ENCODE measurements at places on chromosomes 2 and 18.
A peak's percentile ranks its signal among the peaks of the same experiment; 100 is the strongest.

- DNase-seq = no peak
Observed at GRCh38 chr18:48590678-48591077, 51.8 kb downstream of the CTIF start.

DNA sequence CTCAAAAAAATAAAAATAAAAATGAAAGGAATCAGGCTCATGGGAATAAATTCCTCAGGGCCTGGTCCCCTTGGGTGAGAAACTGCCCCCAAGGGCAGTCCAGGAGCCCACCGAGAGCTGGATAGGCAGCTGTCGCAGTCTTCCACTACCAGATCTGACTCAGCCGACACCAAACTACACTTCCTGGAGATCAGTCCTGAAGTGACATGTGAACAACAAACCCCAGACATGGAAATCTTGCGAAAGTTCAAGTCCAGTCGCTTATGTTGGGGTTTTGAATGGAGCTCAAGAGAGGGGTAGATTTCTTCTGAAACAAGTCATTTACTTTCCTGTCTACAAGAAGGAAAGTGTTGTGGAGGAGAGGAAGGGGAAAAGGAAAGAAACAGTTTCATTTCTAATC lies 12.9 kb downstream of the ADCY3 start:
- DNase-seq = no peak

DNA sequence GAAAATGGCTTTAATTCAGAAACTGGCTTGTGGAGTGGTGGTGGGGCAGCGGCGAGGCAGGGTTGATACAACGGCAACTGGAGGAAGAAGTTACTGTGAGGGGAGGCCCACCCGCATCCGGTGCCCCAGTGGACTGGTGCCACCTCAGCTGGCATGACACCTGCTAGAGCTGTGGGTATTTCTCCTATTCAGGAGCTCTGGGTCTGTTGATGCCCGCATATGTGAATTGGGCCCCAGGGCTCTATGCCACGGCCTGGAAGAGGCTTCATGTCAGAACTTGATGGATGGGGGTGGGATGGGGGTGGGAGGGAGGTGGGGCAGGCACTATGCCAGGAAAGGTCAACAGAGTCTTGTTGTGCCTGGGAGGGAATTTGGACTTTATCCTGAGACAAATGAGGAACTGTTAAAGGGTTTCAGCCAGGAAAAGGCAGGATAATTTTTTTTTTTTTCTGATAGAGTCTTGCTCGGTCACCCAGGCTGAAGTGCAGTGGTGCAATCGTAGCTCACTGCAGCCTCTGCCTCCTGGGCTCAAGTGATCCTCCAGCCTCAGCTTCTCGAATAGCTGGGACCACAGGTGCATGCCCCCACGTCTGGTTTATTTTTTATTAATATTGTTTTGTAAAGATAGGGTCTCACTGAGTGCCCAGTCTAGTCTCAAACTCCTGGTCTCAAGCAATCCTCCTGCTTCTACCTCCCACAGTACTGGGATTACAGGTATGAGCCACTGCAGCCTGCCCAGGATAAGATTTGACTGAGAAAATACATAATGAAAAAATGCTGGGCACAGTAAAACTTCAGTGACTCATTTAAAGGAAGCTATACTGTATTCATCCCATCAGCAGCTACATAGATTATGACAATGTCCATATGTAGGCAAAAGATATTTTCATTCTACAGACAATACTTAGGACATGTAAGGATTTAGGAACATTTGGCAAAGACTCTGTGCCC lies 52.6 kb downstream of the SH2D6 start:
- DNase-seq = peak; percentile 27

GRCh38 chr18:79901665-79902064 lies 49.8 kb downstream of the SLC66A2 start:
- no peak for DNase-seq

- no peak for DNase-seq
Observed at GRCh38 chr2:134919341-134920210, 954 bp downstream of the CCNT2 start.

DNA sequence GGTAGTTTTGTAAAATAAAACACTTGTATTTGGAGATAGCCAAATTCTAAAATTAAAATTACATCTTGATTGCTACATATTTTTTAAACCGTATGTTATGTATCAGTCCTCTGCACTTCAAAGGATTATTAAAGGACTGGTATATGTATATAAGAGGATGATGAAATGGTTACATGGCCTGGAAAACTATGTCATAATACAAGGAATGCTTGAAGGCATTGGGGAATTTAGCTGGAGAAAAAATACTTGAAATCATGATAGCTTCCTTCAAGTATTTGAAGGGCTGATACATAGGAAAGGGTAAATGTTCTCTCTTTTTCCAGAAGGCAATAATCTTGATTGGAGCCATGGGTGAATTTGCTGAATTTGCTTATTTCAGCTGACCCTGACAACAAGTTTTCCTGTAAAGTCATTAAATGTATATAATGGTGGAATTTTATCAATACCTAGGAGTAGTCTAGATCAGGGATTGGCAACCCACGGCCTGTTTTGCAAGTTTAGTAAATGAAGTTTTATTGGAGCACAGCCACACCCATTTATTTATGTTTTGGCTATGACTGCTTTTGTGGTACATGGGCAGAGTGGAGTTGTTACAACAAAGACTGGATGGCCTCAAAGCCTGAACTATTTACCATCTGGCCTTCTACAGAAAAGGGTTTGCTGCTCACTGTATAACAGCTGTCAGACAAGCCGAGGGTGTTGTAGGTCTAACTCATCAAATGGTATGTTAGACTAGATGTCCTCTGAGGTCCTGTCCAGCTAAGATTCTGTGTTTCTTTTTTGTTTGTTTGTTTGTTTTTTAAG lies 34.4 kb downstream of the ACYP2 start:
- DNase-seq = no peak

DNA sequence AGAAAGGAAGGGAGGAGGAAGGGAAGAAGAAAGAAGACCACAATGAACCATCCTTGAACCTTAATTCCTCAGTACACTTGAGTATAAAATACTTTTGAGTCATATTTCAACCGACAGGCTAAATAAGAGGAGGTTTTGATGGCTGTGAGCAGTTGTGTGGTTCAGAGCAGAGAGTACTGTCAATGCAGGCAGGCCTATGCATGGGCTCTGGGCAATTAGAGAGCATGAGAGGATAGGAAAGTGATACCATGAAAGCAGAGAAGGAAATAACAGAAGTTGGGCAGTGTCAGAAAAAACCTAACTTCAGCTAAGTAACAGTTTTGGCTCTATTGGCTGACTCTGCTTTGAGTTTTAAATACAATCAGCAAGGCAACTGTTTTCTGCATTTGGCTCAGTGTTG lies 123.6 kb upstream of the STK17B start:
- DNase-seq = no peak

DNA sequence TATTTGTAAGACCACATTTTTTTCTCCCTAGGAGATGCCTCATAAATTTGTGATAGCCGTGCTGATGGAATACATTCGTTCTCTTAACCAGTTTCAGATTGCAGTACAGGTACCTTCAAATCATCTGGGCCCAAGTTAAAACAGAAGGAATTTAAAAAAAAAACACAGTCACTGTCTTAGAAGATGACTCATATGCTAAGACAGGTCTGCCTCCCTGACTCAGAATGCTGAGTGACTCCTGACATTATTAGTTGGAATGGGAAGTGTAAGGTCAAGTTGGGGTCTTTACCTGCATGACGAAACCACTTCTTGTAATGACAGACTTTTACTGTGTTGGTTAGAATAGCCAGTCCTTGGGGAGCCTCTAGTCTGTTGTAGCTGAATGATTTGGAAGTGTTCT lies 26.3 kb downstream of the RMC1 start:
- no peak for DNase-seq

GRCh38 chr2:88199912-88200682 lies 30.0 kb downstream of the THNSL2 start:
- DNase-seq = peak; percentile 22

DNA sequence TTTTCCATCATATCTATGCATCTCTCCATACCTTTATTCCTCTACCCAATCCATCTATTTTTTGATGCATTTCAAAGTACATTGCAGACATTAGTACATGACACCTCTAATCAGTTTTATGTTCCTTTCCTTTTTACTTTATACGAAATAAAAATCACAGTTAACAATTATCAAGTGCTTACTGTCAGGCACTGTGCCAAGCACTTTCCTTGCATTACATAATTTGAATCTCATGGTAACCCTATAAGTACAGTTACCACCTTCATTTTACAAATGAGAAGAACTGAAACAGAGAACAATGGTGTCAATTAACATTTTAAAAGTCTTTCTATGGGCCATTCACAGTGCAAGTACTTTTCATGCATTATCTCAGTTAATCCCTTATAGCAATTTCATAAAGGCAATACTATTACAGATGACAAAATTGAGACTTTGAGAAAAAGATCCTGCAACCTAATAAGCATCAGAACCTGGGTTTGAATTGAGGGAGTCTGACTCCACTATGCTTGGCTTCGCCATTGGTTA lies 544.4 kb upstream of the TNP1 start:
- no peak for DNase-seq

DNA sequence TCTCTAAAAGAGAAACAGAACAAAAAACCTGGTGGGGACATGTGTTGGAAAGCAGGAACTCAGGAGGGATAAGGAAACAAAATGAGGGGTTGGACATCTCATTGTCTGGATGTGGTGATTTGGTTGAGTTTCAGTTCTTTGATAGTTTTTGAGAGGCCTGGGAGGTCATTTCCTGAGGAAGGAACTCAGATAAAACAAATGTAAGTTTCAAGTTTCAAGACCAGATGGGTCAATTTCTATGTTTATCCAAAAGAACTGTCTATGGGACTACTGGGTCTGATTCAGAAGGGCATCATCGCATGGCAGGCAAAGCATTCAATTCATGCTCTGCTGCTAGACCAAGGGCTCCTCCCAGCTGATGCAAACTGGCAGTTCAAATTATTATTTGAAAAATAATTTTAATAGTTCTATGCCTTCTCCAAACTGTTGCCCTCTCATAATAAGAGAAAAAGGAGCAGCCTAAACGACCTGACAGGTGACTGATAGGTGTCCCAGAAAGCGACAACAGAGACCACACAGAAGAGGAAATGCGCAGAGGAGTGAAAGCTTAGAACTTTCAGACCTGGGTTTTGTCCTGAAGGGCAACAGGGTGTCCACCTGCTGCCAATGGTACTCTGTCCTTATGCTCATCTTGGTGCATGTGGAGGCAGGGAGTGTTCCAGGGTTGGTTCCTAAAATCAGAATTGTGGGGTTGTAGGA lies 39.3 kb upstream of the SH3RF3 start:
- DNase-seq = no peak

GRCh38 chr2:235366390-235366789 lies 127.5 kb upstream of the AGAP1 start:
- DNase-seq = no peak

- DNase-seq = no peak
Observed at GRCh38 chr2:101299604-101300003, 8.9 kb downstream of the RNF149 start.

DNA sequence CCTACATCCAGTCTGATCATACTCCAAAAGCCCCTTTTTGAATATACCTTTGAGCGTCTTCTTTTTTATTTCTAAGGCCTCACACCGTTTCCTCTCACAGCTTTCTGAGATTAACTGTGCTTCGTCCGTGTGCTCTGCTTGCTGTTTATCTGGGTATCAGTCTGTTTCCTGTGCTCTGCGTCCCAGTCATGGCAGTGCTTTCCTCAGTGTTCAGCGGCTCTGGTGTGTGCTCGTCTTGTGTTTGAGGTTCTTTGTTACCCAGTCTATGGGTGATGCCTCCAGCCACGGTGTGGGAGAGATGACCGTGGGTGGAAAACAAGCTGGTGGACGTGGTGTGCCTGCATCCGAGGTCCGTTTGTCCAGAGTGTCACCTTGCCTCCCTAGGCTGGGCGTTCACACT lies 33.6 kb upstream of the BIN1 start:
- no peak for DNase-seq

- no peak for DNase-seq
Observed at GRCh38 chr2:28352610-28353195, 40.0 kb upstream of the FOSL2 start.

- DNase-seq = no peak
Observed at GRCh38 chr2:27379836-27380625, 503 bp downstream of the ZNF513 start.

DNA sequence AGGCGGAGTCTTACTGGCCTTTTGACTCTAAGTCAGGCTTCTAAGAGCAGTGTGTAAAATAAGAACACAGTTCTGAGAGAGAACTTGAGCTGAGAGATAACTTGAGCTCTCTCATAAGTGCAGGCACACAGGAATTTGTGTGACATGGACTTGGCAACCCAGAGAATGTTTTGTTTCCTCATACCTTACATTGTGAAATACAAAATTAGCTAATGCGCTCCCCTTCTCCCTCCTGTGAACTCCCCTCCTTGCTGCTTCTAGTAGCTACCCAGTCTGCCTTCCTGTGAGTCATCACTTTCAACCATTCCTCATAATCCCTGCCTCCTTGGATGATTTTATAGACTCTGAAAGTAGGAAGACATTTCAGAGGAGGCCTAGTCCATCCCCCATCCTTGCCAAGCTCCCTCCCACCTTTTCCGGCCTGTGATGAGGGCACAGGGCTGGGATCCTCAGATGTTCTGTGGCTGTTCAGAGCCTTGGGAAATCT lies 22.6 kb downstream of the FER1L5 start:
- no peak for DNase-seq

DNA sequence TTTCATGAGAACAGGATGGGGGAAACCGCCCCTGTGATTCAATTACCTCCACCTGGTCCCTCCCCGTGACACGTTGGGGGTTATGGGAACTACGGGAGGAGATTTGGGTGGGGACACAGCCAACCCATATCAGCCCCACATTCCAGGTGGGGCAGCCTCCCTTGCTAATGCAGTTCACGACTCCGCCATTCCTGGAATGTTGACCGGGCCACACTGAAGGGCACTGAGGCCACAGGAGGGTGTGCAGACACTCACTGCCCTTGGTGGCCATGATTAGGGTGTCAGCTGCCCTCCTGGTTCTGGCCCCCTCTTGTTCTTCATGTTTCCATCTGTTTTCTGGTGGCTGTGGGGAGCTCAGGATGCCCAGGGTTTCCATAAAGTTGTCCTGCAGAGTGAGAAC lies 176.3 kb downstream of the TWIST2 start:
- DNase-seq = no peak

GRCh38 chr2:178273787-178274360 lies 79.6 kb downstream of the OSBPL6 start:
- no peak for DNase-seq
